Right lung (tissue), 10 donors: ENCODE measurements at places on chromosomes 6 and 20. TPM values are rescaled to one million over a fixed set of nuclear protein-coding genes. Genes with fewer than 3 reads are reported as not detected.
A peak's percentile ranks its signal among the peaks of the same experiment; 100 is the strongest.

- DNase-seq = no peak
These were observed 7.4 kb downstream of the SLC22A1 start for GRCh38 chr6:160128879-160129516.

DNA sequence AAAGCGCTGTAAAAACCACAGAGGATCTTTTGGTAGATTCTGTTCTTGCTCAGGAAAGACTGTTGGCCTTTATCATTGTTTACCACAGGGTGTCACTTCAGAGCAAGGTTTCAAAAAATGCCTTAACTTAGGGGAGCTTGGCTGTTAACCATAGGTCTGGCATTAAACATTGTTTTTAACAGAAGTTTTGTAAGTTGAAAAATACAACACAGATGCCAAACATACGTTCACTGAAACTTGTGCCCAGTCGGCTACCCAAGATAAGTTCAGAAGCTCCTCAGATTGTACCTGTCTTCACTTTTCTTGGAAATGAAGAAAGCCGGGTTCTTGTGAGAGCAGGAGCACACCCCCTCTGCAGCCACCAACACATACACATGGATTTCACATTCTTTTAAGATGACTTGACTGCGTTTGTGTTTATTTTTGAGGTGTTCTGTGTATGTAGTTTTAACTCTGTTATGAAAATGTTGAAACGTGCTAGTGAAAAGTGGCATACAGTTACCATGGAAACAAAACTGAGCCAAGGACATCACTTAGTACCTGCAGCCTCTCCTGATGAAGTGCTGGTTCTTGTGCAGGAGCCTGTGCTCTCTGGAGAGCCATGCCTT, 64.9 kb downstream of the SYCP2L start:
- DNase-seq = peak; percentile 33

The HLA-DOB gene
- polyA plus RNA-seq = 0.63 TPM

GRCh38 chr6:96760153-96760687, 77.1 kb downstream of the GPR63 start:
- DNase-seq = no peak

The ENPP4 gene
- 10.0 TPM for polyA plus RNA-seq

GRCh38 chr6:44386364-44386928, 1.1 kb upstream of the CDC5L start:
- DNase-seq = peak; percentile 36

The RAB44 gene
- polyA plus RNA-seq = 0.17 TPM

The FERMT1 gene
- 3.1 TPM for polyA plus RNA-seq

The ENPP1 gene
- 2.1 TPM for polyA plus RNA-seq
